Amniotic stem cell (primary cell): ENCODE measurements at places on chromosomes 7 and 10.

DNA sequence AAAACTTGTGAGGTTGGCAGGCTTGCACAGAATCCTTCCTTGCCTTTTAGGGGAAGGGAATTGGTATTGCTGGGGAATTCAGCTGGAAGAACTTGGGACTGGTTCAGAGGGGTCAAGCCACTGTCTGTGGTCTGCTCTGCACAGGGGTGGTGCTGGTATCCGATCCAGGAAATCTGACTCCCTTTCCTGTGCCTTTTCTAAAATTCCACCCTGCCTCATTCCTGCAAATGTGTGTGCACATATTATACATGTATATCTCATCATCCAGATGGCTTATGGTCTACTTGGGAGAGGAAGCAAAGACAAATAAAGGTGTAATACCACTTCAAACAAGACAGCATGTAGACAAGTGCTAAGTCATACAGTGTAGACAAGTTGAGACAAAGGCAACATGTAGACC lies 14.3 kb downstream of the UBTD1 start:
- DNase-seq, result no peak

- no peak for DNase-seq
Observed at GRCh38 chr7:141737118-141737835, 881 bp upstream of the SSBP1 start.

GRCh38 chr7:121945066-121945465 lies 72.1 kb downstream of the PTPRZ1 start:
- DNase-seq, result no peak

DNA sequence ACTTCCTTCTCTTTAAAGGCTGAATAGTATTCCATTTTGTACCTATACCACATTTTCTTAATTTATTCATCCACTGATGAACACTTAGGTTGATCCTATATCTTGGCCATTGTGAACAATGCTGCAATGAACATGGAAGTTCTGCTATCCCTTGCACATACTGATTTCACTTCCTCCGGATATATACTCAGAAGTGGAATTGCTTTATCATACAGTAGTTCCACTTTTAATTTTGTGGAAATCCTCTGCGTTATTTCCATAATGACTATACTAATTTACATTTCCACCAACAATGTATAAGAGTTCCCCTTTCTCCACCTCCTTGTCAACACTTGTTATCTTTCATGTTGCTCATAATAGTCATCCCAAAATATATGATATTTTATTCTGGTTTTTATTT lies 312.6 kb downstream of the PLXDC2 start:
- no peak for DNase-seq

GRCh38 chr7:156827587-156828203 lies 65.3 kb downstream of the LMBR1 start:
- DNase-seq, result peak; percentile 6

DNA sequence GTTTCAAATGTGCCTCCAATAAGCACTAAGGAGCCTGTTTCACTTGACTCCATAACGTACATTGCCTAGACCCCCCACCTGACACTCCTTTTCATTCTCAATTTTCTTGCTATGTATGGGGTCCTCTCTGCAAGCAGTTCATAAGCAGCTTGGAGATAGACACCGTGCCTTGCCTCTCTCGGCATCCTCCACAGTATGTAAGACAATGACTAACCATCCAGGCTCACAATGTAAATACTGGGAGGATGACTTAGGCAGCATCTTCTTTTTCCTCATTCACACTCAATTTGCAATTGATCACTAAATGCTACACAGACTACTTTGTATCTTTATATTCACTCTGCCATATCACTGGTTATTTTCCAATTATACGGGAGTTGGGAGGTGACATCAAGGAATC lies 22.8 kb upstream of the CABCOCO1 start:
- no peak for DNase-seq

GRCh38 chr7:32224276-32224675 lies 154.1 kb upstream of the PDE1C start:
- no peak for DNase-seq

- DNase-seq, result no peak
Observed at GRCh38 chr10:71076473-71077142, 135.8 kb upstream of the UNC5B start.

DNA sequence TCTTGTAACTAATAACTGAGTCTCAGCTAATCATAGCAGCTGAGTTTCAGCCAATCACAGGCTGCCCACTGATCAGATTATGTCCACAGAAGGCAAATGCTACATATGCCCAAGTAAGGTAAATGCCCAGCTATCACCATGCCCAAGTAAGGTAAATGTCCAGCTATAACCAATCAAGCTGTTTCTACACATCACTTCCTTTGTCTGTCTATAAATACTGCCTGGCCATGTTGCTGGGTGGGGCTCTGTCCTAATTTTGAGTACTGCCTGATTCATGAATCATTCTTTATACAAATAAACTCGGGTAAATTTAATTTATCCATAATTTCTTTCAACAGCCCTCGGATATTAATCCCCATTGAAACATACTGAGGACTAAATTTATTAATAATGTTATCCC lies 312.4 kb downstream of the CACNA2D1 start:
- no peak for DNase-seq

- DNase-seq, result no peak
Observed at GRCh38 chr7:38107486-38107893, 70.6 kb upstream of the STARD3NL start.

- DNase-seq, result no peak
Observed at GRCh38 chr7:74356589-74357315, 67.5 kb downstream of the CLIP2 start.

- DNase-seq, result no peak
Observed at GRCh38 chr10:109174526-109174925, 748.8 kb downstream of the XPNPEP1 start.

DNA sequence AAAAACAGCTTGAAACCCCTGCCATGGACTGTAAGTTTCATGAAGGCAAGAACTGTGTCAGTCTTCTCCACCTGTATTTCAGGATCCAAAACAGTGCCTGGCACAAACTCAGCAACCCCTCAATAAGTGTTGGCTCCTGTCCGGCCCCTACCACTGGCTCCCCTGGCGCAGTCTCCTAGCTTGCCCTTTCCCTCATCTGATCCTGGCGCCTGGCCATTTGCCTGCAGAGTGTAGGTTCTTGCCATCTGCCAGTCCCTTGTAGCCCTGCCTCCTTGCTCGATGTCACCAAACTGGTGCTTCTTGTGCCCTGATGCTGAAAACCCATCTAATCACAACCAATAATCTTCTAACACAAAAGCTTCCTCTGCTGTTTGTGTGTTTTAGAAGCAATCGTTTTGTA lies 60.4 kb downstream of the LGI1 start:
- no peak for DNase-seq

DNA sequence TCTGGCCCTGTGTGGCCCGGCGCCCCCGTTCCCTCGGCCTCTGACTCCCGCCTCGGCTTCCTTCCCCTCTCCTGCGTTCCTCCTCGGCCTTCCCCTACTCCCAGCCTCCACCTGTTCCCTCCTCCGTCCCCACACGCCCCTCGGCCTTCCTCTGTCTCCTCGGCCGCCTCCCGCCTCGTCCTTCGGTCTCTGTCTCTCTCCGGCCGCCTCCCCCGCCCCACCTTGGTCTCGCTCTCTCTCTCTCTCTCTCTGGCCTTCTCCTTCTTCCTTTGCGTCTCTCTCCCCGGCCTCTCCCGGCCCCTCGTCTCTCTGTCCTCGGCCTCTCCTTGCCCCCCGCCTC lies 588 bp downstream of the GET4 start:
- DNase-seq, result no peak

GRCh38 chr10:5968037-5968680 lies 9.2 kb downstream of the IL15RA start:
- DNase-seq, result no peak

DNA sequence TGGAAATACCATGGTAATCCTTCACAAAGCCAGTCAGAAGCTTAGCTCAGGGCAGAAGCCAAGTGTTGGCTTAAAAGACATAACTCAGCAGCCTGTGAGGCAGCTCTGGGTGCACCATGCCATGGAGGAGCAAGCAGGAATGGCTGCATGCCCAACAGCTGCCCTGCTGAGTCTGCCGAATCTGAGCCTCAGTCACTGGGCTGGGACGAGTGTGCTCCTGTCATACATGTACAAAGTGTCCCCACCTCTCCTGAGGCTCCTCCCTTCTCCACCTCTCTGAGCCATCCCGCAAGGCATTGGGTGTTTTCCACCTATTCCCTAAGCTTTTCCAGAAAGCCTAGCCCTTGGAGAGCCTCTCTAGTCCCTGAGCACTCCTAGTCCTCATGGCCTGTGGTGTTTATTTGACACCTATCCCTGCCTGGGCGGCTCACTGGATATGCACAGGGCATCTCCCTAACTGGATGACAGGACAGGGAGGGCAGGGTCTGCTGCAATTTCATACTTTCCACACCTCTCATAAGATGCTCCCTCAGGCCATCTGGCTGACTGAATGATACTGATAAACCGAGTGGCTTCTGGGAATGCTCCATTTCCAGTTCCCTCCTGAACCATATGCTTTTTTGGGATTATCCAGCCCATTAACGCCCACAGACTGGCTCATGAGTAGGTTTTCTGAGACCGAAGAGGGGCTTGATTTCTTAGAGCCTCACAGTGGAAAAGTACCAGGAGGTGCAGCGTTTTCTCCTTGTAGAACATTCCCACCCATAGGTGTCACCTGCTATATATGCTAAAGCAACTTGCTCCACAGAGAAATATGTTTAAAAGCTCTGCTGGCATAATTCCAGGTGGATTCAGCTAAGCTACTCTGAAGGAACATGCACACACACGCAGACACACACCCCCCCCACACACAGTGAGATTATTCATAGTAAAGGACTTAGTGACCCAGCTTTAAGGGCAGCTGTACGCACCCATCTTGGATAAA lies 199.3 kb downstream of the SNX10 start:
- no peak for DNase-seq

- no peak for DNase-seq
Observed at GRCh38 chr7:115679976-115680375, 350.6 kb downstream of the TFEC start.

DNA sequence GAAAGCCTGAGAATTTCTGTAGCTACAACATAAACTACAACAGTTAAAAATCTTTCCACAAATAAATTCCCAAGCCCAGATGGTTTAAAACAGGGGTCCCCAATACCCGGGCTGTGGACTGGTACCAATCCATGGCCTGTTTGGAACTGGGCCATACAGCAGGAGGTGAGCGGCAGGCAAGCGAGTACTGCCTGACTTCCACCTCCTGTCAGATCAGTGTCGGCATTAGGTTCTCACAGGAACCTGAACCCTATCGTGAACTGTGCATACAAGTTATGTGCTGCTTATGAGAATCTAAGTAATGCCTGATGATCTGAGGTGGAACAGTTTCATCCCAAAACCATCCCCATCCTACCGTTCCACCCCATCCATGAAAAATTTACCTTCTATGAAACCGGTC lies 160.7 kb upstream of the FEZF1 start:
- DNase-seq, result no peak

GRCh38 chr7:3412871-3413270 lies 111.8 kb downstream of the SDK1 start:
- DNase-seq, result no peak

- no peak for DNase-seq
Observed at GRCh38 chr10:54120806-54121205, 680.2 kb downstream of the PCDH15 start.

DNA sequence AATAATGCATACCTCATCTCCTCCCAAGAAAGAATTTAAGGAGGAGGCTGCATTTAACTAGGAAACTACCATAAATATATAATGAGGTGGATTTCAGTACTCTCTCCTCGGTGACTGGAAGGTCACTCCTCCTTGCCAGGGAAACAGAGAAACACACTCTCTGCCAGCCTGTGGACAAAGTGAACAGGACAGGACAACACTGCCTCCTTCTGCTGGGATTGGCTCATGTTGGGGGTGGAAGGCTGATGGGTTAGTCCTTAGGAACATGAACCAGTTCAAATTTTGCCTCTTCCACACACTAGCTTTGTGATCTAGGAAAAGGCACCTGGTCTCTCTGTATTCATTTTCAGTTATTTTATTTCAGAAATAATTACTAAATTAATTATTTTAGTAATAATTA lies 50.6 kb upstream of the STEAP4 start:
- DNase-seq, result no peak

DNA sequence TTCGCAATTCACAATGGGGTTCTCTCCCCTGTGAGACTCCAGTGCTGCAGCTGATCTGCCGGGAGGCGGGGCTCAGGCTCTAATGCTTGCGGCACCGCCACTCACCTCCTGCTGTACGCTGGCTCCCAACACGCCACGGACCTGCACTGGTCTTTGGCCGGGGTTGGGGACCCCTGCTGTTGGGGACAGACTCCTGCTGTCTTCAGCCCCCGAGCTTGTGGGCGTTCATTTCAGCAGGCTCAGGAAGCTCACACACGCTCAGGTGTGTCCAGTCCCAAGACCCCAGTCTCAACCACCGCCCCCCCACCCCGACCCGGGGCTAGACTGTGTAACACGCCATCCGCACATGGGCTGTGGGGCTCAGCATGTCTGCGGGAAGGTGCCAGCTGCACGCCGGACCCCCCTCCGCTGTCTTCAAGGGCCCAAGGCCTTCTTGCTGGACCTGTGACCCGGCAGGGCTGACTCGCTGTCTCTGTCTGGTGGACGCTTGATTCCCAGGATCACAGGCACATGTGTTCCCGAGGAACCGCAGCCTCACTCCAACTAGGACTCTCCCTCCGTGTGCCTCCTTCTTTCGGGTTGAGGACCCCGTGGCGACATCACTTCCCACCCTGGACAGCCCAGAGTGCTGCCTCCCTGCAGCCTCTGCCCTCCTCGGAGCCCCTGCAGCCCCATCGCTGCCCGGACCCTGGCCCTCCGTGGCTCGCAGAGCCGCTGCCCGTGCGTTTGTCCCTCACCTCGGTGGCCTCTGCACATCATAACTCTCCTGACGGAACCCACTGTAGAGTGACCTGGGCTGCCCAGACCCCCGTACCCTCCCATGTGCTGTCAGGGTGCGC lies 106.4 kb downstream of the DNAJB6 start:
- DNase-seq, result no peak

GRCh38 chr7:2903682-2904162 lies 59.6 kb upstream of the GNA12 start:
- DNase-seq, result no peak

GRCh38 chr10:62501547-62501946 lies 127.4 kb downstream of the ZNF365 start:
- no peak for DNase-seq

- DNase-seq, result no peak
Observed at GRCh38 chr7:46610746-46611145, 689.7 kb upstream of the IGFBP3 start.

- DNase-seq, result no peak
Observed at GRCh38 chr7:92715963-92716362, 120.4 kb downstream of the CDK6 start.

GRCh38 chr10:48923748-48924147 lies 15.9 kb downstream of the LRRC18 start:
- DNase-seq, result no peak

GRCh38 chr10:67015225-67015624 lies 89.4 kb downstream of the LRRTM3 start:
- no peak for DNase-seq
